ENCODE measurements at places on chromosomes 7 and 10. TPM values are rescaled to one million over a fixed set of nuclear protein-coding genes. Genes with fewer than 3 reads are reported as not detected.

CPA4 gene
- 2.4 TPM for total RNA-seq

FAM131B gene
- 1.5 TPM for total RNA-seq

GTF2I gene
- 167 TPM for total RNA-seq

MUC3A gene
- not detected for total RNA-seq

OR2A25 gene
- total RNA-seq = not detected

OR9A2 gene
- total RNA-seq = 0.41 TPM

SH2B2 gene
- total RNA-seq = 15.9 TPM

SLC25A40 gene
- total RNA-seq = 17.3 TPM

TLX1 gene
- 1.3 TPM for total RNA-seq

CPA2 gene
- total RNA-seq = not detected

ZNF365 gene
- total RNA-seq = 0.41 TPM

COBL gene
- 87.7 TPM for total RNA-seq

TAS2R4 gene
- total RNA-seq = 2.4 TPM

LZTS2 gene
- total RNA-seq = 45.5 TPM

DNTT gene
- not detected for total RNA-seq

GRM3 gene
- total RNA-seq = not detected

EIF5AL1 gene
- 0.10 TPM for total RNA-seq

TUBB8 gene
- not detected for total RNA-seq

HECW1 gene
- total RNA-seq = 0.51 TPM

PAPOLB gene
- 0.10 TPM for total RNA-seq

ZNF25 gene
- total RNA-seq = 27.5 TPM

FANK1 gene
- total RNA-seq = 3.2 TPM

ELFN1 gene
- 4.3 TPM for total RNA-seq

TMEM140 gene
- total RNA-seq = 4.0 TPM

ADCK2 gene
- total RNA-seq = 23.1 TPM

COX15 gene
- total RNA-seq = 45.7 TPM

SLC16A12 gene
- total RNA-seq = 3.1 TPM

MMRN2 gene
- 53.6 TPM for total RNA-seq

MYO3A gene
- 3.3 TPM for total RNA-seq

NEBL gene
- total RNA-seq = 26.2 TPM

CALML5 gene
- 0.41 TPM for total RNA-seq

SHTN1 gene
- 6.4 TPM for total RNA-seq

TEX36 gene
- total RNA-seq = not detected

MEOX2 gene
- total RNA-seq = 53.2 TPM

SUN3 gene
- not detected for total RNA-seq

RBP3 gene
- not detected for total RNA-seq

CELF2 gene
- 57.5 TPM for total RNA-seq

TMEM213 gene
- 0.51 TPM for total RNA-seq

TSPAN33 gene
- total RNA-seq = 20.8 TPM

PDE6C gene
- not detected for total RNA-seq

TRIM74 gene
- 1.7 TPM for total RNA-seq

All from tongue (tissue), 3 donors.